H4 (cell line): ENCODE measurements at places on chromosomes 5 and 9. TPM values are rescaled to one million over a fixed set of nuclear protein-coding genes. Genes with fewer than 3 reads are reported as not detected.

DNA sequence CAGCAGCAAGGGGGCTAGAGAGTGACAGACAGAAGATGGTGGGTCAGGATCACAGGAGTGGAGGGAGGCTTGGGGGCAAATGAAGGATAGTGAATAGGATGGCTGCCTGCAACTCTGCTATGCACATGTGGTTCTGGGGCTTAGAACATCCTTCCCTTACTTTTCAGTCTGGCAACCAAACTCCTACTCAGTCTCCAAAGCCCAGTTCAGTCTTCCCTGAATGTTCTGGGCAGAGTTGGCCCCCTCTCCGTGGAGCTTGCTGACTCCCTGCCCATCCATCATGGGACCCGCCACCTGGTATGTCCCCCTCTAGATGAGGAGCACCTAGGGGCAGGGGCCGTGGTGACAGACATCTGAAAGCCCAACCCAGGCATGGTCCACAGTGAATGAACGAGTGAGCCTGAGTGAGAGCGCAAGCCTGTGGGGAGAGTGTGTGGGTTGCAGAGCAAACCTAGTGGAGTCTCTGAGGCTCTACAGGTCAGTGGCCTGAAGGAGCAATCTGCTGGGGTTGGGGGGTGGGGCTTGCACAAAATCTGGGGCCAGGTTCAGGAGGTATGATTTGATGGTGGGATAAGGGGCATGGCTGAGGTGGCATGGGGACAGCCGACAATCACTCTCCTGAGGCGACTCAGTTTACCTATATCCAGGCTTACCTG lies 180.6 kb downstream of the FGF18 start:
- DNase-seq: no peak

GRCh38 chr5:81233080-81233634 lies at the start of gene CKMT2:
Gene CKMT2 (plus strand): TSS chr5:81233322. CDS start chr5:81251133, 17,811 bp downstream.
- DNase-seq: no peak

DNA sequence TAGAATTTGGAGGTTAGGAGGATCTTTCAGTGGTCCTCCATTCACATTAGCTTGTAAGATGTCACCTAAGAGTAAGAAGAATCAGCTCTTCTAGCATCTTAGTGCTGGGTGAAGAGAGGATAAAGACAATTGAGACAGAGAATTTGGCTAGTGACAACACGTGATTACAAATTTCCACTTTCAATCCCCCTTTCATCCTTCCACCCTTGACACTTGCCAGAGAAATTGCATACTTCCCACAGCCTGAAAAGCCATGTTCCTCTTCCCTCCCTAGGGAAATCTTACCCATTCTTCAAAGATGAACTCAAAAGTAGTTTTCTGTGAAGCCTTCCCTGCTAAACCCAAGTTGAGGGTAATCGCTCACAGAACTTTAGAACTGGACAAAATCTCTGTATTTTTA lies 282.6 kb upstream of the PTGER4 start:
- DNase-seq: no peak

GRCh38 chr9:99025616-99026270 lies 79.2 kb upstream of the TGFBR1 start:
- no peak for DNase-seq

GRCh38 chr9:98538626-98539031 lies 170.1 kb downstream of the GABBR2 start:
- no peak for DNase-seq

- no peak for DNase-seq
These were observed 19.9 kb downstream of the URM1 start for GRCh38 chr9:128390813-128391711.

DNA sequence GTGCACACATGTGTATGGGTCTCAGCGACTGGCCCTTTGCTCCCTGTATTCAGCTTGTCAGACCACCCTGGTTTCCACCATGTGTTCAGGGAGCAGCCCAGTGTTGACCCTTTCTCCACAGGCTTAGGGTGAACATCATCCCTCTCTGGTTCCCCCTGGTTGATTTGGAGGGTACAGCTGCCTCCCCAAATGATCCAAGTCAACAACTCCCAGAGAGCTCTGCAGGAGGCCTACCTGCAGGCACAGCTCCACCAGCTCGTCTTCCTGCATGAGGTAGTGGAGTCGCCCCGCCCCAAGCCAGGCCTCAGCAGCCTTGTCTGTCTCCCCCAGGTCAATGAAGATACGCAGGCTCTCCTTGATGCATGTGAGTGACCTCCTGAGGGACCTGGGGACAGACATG lies 50.5 kb downstream of the SH3TC2 start:
- no peak for DNase-seq

GRCh38 chr5:86861512-86861911 lies 243.8 kb downstream of the COX7C start:
- no peak for DNase-seq

GRCh38 chr9:21841133-21841532 lies 38.7 kb downstream of the MTAP start:
- no peak for DNase-seq

DNA sequence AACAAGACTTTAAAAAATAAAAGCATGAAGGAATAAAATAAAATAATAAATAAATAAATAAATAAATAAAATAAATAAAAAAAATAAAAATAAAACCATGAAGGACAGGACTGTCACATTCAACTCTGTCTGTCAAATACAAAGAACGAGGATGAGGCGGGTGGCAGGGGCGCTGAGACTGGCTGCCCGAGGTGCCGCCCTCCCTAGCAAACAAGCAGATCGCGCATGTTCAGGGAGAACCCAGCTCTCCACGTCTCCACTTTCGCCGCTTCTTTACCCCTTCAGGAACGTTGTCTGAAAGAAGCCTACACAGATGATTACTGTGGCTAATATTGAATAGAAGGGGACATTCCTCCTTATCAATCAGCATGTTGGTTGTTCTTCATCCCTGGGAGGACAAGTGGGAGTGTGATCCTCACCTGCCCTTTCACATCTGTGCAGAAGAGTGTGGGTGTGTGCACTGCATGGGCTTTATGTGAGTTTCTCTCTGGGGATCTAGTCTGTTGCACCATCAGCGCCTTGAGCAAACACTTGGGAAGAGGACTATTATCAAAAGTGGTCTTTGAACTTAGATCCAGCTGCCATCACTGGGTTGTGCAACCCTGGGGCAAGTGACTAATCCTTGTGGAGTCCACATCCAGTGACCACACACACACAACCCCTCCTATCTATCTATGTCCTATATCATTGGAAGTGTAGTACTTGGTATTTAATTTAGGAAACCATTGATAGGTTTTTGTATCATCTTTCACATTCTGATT lies 399.2 kb downstream of the IRX2 start:
- no peak for DNase-seq

GRCh38 chr5:174275959-174276358 lies 230.5 kb downstream of the NSG2 start:
- DNase-seq: no peak

- no peak for DNase-seq
These were observed 33.7 kb downstream of the USP20 start for GRCh38 chr9:129868872-129869486.

Gene SLC6A18
- not detected in 2 replicates for total RNA-seq

Gene OR2Y1
- not detected in 2 replicates for total RNA-seq

Gene KCTD16
- total RNA-seq: 0.21 and 0.37 TPM in 2 replicates

Gene IFNE
- total RNA-seq: not detected in 2 replicates

Gene GDNF
- not detected in 2 replicates for total RNA-seq

Gene PRDM9
- total RNA-seq: 0.02 TPM in 1 of 2 replicates, not detected in the other

Gene OCLN
- total RNA-seq: 2.9 and 5.2 TPM in 2 replicates

Gene ALDH1A1
- total RNA-seq: 4.4 and 7.6 TPM in 2 replicates

Gene EIF4E1B
- not detected in 2 replicates for total RNA-seq

Gene LCP2
- total RNA-seq: 0.68 and 2.7 TPM in 2 replicates
